ENCODE measurements at places on chromosomes 7 and 10. TPM values are rescaled to one million over a fixed set of nuclear protein-coding genes. Genes with fewer than 3 reads are reported as not detected.

- H3K36me3 ChIP-seq, result no peaks in the 10 kb centered on the region
- peak overlapping the region; percentile 14 for H3K27ac ChIP-seq
- no peak for DNase-seq
- H3K4me1 ChIP-seq, result peaks cover 11% of the 10 kb centered on the region
Observed at GRCh38 chr7:27802999-27803398, 63.0 kb downstream of the TAX1BP1 start.

DNA sequence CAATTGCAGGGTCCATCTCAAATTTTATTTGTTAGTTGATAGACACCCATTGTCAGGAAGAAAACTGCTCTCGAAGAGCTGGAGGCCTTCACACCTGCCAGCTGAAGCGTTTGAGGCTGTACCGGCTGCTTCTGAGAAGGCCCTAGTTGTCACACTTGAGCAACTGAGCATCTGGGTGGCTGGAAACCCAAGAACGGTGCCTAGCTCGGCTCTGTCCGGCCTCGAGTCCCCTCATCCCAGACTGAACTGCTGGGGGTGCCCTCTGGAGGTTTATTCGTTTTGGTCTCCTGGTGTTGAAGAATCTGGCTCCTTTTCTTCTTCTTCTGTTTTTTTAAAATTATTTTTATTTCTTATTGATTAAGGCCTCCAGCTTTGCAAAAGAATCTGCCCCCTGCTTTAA lies 59.3 kb upstream of the EXOC6 start:
- no peaks in the 10 kb centered on the region for H3K36me3 ChIP-seq
- DNase-seq, result no peak
- no peak overlapping the region for H3K4me3 ChIP-seq
- H3K4me1 ChIP-seq, result no peaks in the 10 kb centered on the region
- peaks cover 42% of the 10 kb centered on the region for H3K27me3 ChIP-seq

DNA sequence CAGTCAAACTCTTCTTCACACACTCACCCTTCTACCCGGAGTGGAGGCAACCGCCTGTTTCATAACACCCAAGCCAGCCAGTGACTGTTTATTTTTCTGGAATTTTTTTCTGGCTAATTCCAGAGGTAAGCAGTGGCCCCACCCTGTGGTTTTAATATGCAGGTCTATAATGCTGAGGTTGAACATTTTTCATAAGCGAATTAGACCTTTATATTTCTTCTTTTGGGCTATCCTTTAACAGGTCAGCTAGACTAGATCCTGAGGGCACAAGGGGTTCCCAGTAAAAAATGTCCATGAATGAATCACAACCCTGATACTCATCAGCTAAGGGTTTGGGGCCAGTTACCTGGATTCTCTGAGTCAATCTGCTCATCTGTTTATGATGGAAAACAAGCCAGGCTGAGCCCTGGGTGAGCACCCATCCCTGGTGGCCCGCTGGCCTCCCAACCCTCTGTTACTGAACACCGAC lies 76.2 kb downstream of the GRB10 start:
- H3K27ac ChIP-seq, result no peak overlapping the region
- peaks cover 3% of the 10 kb centered on the region for H3K4me1 ChIP-seq
- no peak overlapping the region for H3K4me3 ChIP-seq

GRCh38 chr10:116029826-116030225 lies 243.2 kb downstream of the GFRA1 start:
- no peak overlapping the region for H3K27ac ChIP-seq
- no peaks in the 10 kb centered on the region for H3K36me3 ChIP-seq
- H3K4me3 ChIP-seq, result no peak overlapping the region
- H3K27me3 ChIP-seq, result no peaks in the 10 kb centered on the region
- no peaks in the 10 kb centered on the region for H3K4me1 ChIP-seq

- no peaks in the 10 kb centered on the region for H3K27me3 ChIP-seq
- no peaks in the 10 kb centered on the region for H3K4me1 ChIP-seq
- no peak overlapping the region for H3K4me3 ChIP-seq
- DNase-seq, result no peak
- H3K27ac ChIP-seq, result no peak overlapping the region
- no peaks in the 10 kb centered on the region for H3K36me3 ChIP-seq
Observed at GRCh38 chr7:91494450-91494849, 230.2 kb downstream of the FZD1 start.

DNA sequence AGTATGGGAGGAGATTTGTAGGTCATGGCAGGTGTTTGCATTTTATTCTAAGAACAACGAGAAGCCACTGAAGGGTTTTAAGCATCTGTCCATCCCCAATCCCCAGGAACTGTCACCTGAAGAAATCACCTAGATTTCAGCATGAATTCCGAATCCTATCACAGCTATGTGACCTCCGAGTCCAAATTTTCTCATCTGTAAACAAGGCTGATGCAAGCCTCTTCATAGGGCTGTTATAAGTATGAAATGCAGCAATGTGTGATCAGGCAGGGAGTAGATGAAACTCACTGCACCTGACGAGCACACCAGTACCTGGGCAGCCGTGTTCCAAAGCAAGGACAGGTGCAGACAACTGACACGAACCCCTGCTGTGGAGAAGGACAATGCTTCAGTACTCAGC lies 14.0 kb downstream of the HABP2 start:
- no peaks in the 10 kb centered on the region for H3K36me3 ChIP-seq
- no peak for DNase-seq
- no peak overlapping the region for H3K27ac ChIP-seq
- H3K4me3 ChIP-seq, result no peak overlapping the region

- no peak overlapping the region for H3K4me3 ChIP-seq
- no peaks in the 10 kb centered on the region for H3K36me3 ChIP-seq
- no peaks in the 10 kb centered on the region for H3K27me3 ChIP-seq
Observed at GRCh38 chr7:8310876-8311275, 48.9 kb upstream of the ICA1 start.

Gene GRID1
- total RNA-seq, result not detected

GRCh38 chr10:121015916-121016315 lies 164.8 kb downstream of the WDR11 start:
- H3K4me3 ChIP-seq, result no peak overlapping the region
- no peaks in the 10 kb centered on the region for H3K4me1 ChIP-seq
- no peaks in the 10 kb centered on the region for H3K27me3 ChIP-seq

GRCh38 chr7:142556740-142557139 lies 192.5 kb upstream of the PRSS1 start:
- peaks cover 48% of the 10 kb centered on the region for H3K4me1 ChIP-seq
- no peak overlapping the region for H3K4me3 ChIP-seq

- no peak overlapping the region for H3K4me3 ChIP-seq
- no peaks in the 10 kb centered on the region for H3K27me3 ChIP-seq
- H3K4me1 ChIP-seq, result no peaks in the 10 kb centered on the region
- H3K27ac ChIP-seq, result no peak overlapping the region
- no peak for DNase-seq
Observed at GRCh38 chr10:70866424-70866823, 21.9 kb downstream of the PCBD1 start.

Gene SPDYE16
- 0.36 TPM for total RNA-seq

- H3K4me1 ChIP-seq, result peaks cover 4% of the 10 kb centered on the region
- no peak overlapping the region for H3K27ac ChIP-seq
Observed at GRCh38 chr10:35364808-35365207, 28.5 kb downstream of the CCNY start.

GRCh38 chr7:147858421-147858820 lies 732.1 kb upstream of the C7orf33 start:
- no peaks in the 10 kb centered on the region for H3K4me1 ChIP-seq
- H3K36me3 ChIP-seq, result no peaks in the 10 kb centered on the region
- no peaks in the 10 kb centered on the region for H3K27me3 ChIP-seq
- no peak overlapping the region for H3K4me3 ChIP-seq
- no peak overlapping the region for H3K27ac ChIP-seq

- DNase-seq, result no peak
- H3K27ac ChIP-seq, result no peak overlapping the region
- peaks cover 14% of the 10 kb centered on the region for H3K36me3 ChIP-seq
- H3K27me3 ChIP-seq, result no peaks in the 10 kb centered on the region
- H3K4me3 ChIP-seq, result no peak overlapping the region
Observed at GRCh38 chr7:29915481-29916215, 74.0 kb downstream of the SCRN1 start.

- H3K27me3 ChIP-seq, result no peaks in the 10 kb centered on the region
- H3K36me3 ChIP-seq, result peaks cover 10% of the 10 kb centered on the region
- H3K4me3 ChIP-seq, result no peak overlapping the region
- H3K4me1 ChIP-seq, result peaks cover 9% of the 10 kb centered on the region
Observed at GRCh38 chr10:32298075-32298812, 48.7 kb downstream of the EPC1 start.

DNA sequence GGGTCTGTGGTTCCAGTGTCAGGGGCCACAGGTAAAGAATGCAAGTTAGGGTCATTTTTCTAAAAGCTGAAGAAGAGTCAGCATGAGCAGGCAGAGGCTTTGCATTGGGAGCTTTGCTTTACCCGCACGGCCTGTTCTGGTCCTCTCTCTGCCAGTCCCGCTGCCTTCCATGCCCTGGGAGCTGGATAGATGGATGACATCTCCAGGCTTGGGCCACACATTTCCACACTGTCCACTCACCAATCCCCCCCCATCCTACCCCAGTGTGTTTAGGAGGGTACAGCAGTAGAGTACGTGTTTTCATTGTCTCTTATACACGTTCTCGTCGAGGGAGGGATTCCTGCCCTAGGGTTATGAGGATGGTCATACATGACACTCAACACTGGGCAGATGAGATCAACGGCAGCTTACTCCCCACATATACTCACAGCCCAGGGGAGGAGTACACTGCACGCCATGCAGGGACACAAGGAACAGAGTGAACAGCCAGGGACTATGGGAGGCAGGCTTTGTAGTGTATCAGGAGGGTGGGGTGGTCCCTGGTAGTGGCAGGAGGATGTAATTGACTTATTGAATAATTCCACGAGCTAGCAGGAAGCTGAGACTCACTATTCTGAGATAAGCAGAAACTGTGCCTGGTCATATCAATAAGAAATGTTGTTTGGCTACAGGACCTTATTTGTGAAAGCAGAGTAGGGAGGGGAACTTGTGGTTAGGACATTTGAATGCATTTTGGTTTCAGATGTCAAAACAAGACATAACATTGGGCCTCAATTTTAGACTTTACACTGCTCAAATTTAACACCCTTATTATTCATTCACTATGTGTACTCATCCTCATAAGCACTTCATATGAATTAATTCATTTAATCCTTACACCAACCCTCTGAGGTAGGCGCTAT lies 36.6 kb downstream of the PLPP4 start:
- H3K27me3 ChIP-seq, result no peaks in the 10 kb centered on the region
- no peak overlapping the region for H3K27ac ChIP-seq
- no peak for DNase-seq

- H3K27ac ChIP-seq, result no peak overlapping the region
- no peak overlapping the region for H3K4me3 ChIP-seq
- peaks cover 6% of the 10 kb centered on the region for H3K4me1 ChIP-seq
- H3K27me3 ChIP-seq, result peaks cover 54% of the 10 kb centered on the region
Observed at GRCh38 chr7:47188136-47188535, 393.8 kb downstream of the TNS3 start.

Gene SFRP5
- not detected for total RNA-seq

DNA sequence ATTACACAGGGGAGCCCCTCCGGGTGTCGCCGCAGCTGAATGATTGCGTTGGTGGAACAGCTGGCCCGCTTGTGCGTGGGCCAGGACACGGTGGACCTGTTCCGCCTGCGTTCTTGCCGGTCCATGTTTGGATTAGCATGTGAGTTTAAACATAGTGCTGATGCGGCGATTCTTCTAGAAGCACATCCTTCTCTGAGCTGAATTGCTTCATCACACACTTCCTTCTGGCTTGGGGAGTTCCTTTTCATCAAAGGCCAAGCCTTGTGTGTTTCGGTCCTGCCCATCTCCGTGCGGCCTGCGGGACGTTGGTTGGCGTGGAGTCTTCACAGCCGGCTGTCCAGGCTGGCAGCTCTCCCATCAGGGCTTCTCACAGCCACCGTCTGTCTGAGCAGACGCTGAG lies 45.5 kb upstream of the SLC29A4 start:
- H3K27me3 ChIP-seq, result no peaks in the 10 kb centered on the region
- peak overlapping the region; percentile 57 for H3K4me3 ChIP-seq
- DNase-seq, result peak; percentile 84

GRCh38 chr7:1359681-1360485 lies 99.4 kb downstream of the MICALL2 start:
- no peaks in the 10 kb centered on the region for H3K27me3 ChIP-seq
- no peak overlapping the region for H3K27ac ChIP-seq
- no peak overlapping the region for H3K4me3 ChIP-seq
- DNase-seq, result no peak
- no peaks in the 10 kb centered on the region for H3K36me3 ChIP-seq
- H3K4me1 ChIP-seq, result no peaks in the 10 kb centered on the region

Gene PAPOLB
- under 0.01 TPM for total RNA-seq

DNA sequence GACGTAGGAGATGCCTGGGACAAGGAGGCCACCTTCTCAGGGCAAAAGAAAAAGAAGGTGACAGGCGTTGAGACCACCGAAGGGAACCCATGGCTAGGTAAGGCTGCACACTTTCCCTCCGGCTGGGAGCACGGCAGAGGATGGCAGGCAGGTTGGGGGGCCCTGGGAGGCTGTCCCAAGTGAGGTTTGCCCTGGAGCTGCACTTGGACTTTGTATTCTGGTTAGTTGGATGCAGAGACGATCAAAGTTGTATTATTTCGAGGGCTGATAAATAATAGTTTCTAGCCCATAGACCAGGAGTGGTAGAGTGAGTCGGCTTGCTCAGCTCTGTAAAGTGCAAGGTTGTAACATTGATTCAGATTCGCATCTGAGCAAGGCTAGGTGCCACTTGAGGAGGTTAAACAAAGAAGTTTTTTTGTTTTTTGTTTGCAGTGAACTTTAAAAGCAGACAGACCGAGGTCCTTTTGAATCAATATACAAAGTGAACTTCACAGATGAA lies 608 bp downstream of the ENTPD7 start:
- no peaks in the 10 kb centered on the region for H3K27me3 ChIP-seq
- peaks cover 23% of the 10 kb centered on the region for H3K36me3 ChIP-seq
- DNase-seq, result peak; percentile 62
- peaks cover 36% of the 10 kb centered on the region for H3K4me1 ChIP-seq
- peak overlapping the region; percentile 93 for H3K4me3 ChIP-seq

DNA sequence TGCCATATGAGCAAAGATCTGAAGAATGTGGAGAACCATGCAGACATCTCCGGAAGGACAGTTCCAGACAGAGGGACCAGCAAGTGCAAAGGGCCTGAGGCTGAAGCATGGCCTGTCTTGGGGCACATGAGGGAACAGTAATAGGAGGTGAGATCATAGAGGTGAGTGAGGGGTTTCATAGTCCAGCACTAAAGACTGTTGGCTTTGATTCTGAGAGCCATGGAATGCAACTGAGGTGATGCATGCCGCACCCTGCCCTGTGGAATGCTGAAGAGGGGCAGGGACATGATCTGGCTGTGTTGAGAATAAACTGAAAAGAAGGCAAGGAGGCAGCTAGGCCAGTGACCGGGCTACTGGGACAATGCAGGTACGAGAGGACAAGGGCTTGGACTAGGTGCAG lies 253.1 kb upstream of the KLF14 start:
- no peaks in the 10 kb centered on the region for H3K27me3 ChIP-seq
- H3K27ac ChIP-seq, result no peak overlapping the region
- H3K4me1 ChIP-seq, result no peaks in the 10 kb centered on the region
- H3K4me3 ChIP-seq, result no peak overlapping the region
- DNase-seq, result no peak

- DNase-seq, result no peak
- H3K4me1 ChIP-seq, result peaks cover 18% of the 10 kb centered on the region
- H3K36me3 ChIP-seq, result no peaks in the 10 kb centered on the region
- H3K27ac ChIP-seq, result no peak overlapping the region
- H3K4me3 ChIP-seq, result no peak overlapping the region
Observed at GRCh38 chr10:98173260-98173659, 38.8 kb downstream of the R3HCC1L start.

GRCh38 chr7:81684514-81685269 lies 85.2 kb downstream of the HGF start:
- no peaks in the 10 kb centered on the region for H3K27me3 ChIP-seq
- H3K36me3 ChIP-seq, result no peaks in the 10 kb centered on the region
- peak; percentile 58 for DNase-seq

GRCh38 chr10:12709521-12709963 lies 292.0 kb downstream of the CCDC3 start:
- peak; percentile 81 for DNase-seq

Gene WEE2
- not detected for total RNA-seq

Gene UPK3B
- total RNA-seq, result 0.88 TPM
